ENCODE measurements at places on chromosomes 11 and 22. TPM values are rescaled to one million over a fixed set of nuclear protein-coding genes. Genes with fewer than 3 reads are reported as not detected.

Gene APOC3
- total RNA-seq, result not detected

Gene KDM4E
- total RNA-seq, result not detected

Gene ARHGEF17
- 88.6 TPM for total RNA-seq

Gene ST3GAL4
- 44.6 TPM for total RNA-seq

Gene IL17RA
- total RNA-seq, result 11.5 TPM

Gene MLC1
- 0.19 TPM for total RNA-seq

Gene LRRC55
- total RNA-seq, result not detected

Gene OR8D1
- not detected for total RNA-seq

Data from posterior vena cava (tissue), 2 donors.